ENCODE measurements at places on chromosomes 11 and 22. TPM values are rescaled to one million over a fixed set of nuclear protein-coding genes. Genes with fewer than 3 reads are reported as not detected.
A peak's percentile ranks its signal among the peaks of the same experiment; 100 is the strongest.

The PACSIN2 gene
- 64.0 TPM for total RNA-seq

The TCN1 gene
- not detected for total RNA-seq

The TREH gene
- not detected for total RNA-seq

The HBG1 gene
- not detected for total RNA-seq

DNA sequence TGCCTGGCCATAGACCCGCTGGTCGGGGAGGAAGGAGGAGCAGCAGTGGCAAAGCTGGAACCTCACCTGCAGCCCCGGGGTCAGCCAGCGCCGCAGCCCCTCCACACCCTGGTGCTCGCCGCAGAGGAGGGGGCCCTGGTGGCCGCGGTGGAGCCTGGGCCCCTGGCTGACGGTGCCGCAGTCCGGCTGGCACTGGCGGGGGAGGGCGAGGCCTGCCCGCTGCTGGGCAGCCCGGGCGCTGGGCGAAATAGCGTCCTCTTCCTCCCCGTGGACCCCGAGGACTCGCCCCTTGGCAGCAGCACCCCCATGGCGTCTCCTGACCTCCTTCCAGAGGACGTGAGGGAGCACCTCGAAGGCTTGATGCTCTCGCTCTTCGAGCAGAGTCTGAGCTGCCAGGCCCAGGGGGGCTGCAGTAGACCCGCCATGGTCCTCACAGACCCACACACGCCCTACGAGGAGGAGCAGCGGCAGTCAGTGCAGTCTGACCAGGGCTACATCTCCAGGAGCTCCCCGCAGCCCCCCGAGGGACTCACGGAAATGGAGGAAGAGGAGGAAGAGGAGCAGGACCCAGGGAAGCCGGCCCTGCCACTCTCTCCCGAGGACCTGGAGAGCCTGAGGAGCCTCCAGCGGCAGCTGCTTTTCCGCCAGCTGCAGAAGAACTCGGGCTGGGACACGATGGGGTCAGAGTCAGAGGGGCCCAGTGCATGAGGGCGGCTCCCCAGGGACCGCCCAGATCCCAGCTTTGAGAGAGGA is 11.9 kb downstream of the TMEM121B start:
- H3K4me1 ChIP-seq: peaks cover 16% of the 10 kb centered on the region
- H3K4me3 ChIP-seq: no peak overlapping the region
- no peaks in the 10 kb centered on the region for H3K36me3 ChIP-seq
- H3K27ac ChIP-seq: no peak overlapping the region
- peak; percentile 39 for DNase-seq

GRCh38 chr22:48973694-48974041 is 854.0 kb downstream of the BRD1 start:
- peaks cover 26% of the 10 kb centered on the region for H3K27me3 ChIP-seq
- H3K4me3 ChIP-seq: no peak overlapping the region
- H3K27ac ChIP-seq: no peak overlapping the region
- H3K36me3 ChIP-seq: no peaks in the 10 kb centered on the region
- DNase-seq: no peak
- H3K4me1 ChIP-seq: no peaks in the 10 kb centered on the region

DNA sequence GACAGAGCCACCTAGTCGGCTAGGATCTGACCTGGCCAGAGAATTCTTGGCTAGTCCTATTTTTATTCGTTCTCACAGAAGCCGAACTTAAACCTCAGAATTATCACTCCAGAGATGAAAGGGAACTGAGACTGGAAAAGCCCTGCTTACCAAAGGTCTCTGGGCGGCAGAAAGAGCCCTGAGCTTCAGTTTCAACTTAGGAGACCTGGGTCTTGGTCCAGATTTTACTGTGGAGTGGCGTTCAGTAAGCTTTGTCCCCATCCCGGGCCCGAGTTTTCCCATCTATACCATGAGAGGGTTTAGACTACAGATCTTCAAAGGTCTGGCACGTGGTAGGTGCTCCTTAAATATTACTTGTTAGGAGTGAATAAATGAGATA is 516 bp downstream of the NEU3 start:
- H3K4me1 ChIP-seq: peaks cover 15% of the 10 kb centered on the region
- no peaks in the 10 kb centered on the region for H3K27me3 ChIP-seq
- no peaks in the 10 kb centered on the region for H3K36me3 ChIP-seq

DNA sequence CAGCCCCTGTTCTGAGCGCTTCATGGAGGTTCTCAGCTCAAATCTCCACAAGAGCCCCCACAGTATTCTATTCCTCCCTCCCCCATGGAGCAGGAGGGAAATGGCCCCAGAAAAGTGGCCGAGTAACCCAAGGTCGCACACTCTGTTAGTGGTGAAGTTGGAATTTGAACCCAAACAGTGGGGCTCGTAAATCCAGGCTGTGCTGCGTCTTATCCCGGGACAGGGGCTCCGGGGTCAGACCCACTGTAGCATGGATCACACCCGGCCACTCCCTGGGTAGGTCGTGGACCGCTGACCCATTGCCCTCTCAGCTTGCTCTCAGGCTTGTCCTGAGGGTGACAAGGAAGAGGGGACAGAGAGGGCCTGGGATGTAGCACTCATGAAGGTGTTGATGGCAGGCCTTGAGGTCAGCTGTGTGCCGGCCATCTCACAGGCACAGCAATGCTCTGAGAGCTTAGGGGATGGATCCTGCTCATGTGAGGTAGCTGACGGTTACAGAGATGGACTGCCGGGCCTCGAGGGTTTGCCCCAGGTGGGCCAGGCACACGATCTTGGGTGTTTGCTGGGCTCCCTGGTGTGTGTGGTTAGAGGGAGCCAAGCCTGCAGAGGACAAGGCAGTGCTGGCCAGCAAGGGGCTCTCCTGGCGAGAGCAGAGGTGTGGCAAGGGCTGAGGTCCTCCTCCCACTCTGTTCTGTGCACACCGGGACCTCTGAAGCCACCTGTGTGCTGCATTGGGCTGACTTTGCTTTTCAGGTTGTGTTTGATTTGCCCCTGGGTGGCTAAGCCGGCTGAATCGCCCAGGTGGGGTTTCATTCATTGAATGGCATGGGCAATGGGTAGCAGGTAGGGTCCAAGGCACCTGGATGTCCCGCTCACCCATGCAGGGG is 2.3 kb upstream of the FGF19 start:
- no peaks in the 10 kb centered on the region for H3K4me1 ChIP-seq
- H3K4me3 ChIP-seq: no peak overlapping the region
- no peak overlapping the region for H3K27ac ChIP-seq
- H3K27me3 ChIP-seq: peaks cover 17% of the 10 kb centered on the region
- no peaks in the 10 kb centered on the region for H3K36me3 ChIP-seq

- H3K4me3 ChIP-seq: no peak overlapping the region
- DNase-seq: no peak
- no peak overlapping the region for H3K27ac ChIP-seq
- no peaks in the 10 kb centered on the region for H3K4me1 ChIP-seq
- H3K36me3 ChIP-seq: no peaks in the 10 kb centered on the region
These were observed 111.2 kb upstream of the CEP126 start for GRCh38 chr11:101803651-101804050.

DNA sequence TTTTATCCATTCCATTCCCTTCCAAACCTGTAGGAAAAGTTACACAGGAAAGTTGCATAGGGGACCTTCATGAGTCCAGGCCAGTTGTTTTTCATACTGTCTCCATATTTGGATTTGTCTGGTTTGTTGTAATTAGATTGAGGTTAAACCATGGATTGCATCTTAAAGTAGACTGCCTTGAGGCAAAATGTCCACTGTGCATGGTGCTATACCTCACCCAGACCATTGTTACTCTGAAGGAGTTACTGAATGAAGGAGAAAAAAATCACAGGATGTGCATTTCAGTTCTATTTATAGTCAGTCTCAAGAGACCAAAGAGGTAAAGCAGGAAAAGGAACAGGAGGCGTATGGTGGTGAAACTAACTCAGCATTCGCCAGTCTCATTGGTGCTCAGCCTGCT is 29.6 kb upstream of the L3MBTL2 start:
- peaks cover 14% of the 10 kb centered on the region for H3K36me3 ChIP-seq
- no peak for DNase-seq
- peaks cover 2% of the 10 kb centered on the region for H3K4me1 ChIP-seq
- no peak overlapping the region for H3K27ac ChIP-seq
- no peaks in the 10 kb centered on the region for H3K27me3 ChIP-seq
- H3K4me3 ChIP-seq: no peak overlapping the region

DNA sequence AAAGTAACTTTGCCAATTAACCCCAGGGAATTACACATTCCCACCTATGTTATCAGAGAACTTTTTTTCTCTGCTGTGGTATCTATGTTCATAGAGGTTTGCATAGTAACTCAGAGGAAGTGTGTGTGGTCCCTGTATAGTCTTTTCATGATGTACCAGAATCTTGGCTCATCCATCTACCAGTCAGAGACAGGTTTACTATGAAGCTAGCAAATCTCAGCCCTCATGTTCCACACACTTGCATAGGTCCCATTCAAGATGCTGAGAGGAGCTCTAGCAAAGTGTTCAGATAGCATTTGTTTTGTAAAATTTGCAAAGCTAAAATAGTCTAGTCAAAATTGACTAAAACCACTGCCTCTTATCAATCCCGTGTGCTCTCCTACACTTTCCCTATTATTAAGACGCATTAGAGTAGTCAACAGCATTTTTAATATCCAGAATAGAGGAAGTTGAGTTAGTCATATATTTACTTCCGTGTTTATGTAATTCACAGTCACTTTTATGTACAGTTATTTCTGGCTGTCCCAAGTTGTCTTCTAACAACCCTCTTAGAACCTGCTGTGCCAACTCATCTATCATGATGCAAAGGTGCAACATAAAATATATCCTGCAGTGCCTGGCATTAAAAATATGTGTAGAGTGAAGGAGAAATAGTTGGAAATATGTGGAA is 184.2 kb downstream of the FAM76B start:
- H3K4me1 ChIP-seq: no peaks in the 10 kb centered on the region
- H3K27me3 ChIP-seq: peaks cover 28% of the 10 kb centered on the region
- H3K27ac ChIP-seq: no peak overlapping the region
- H3K4me3 ChIP-seq: no peak overlapping the region
- no peaks in the 10 kb centered on the region for H3K36me3 ChIP-seq
- DNase-seq: no peak

DNA sequence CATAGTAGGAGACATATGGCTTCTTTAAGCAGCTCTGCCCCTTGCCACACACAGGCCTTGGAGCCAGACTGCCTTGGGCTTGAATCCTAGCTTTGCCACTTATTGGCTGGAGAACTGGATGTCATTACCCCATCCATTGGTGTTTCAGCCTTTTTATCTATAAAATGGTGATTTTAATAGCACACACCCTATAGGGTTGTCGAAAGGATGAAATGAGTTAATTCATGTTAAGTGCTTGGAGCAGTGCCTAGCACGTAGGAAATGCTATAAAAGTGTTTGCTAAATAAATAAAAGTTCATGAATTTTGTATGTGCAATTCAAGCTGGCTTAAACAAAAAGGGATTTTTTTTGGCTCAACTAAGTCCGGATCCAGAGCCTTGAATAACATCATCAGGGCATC is 120.7 kb downstream of the TIMP3 start:
- H3K4me1 ChIP-seq: no peaks in the 10 kb centered on the region
- no peaks in the 10 kb centered on the region for H3K36me3 ChIP-seq
- no peak overlapping the region for H3K27ac ChIP-seq
- peaks cover 7% of the 10 kb centered on the region for H3K27me3 ChIP-seq

DNA sequence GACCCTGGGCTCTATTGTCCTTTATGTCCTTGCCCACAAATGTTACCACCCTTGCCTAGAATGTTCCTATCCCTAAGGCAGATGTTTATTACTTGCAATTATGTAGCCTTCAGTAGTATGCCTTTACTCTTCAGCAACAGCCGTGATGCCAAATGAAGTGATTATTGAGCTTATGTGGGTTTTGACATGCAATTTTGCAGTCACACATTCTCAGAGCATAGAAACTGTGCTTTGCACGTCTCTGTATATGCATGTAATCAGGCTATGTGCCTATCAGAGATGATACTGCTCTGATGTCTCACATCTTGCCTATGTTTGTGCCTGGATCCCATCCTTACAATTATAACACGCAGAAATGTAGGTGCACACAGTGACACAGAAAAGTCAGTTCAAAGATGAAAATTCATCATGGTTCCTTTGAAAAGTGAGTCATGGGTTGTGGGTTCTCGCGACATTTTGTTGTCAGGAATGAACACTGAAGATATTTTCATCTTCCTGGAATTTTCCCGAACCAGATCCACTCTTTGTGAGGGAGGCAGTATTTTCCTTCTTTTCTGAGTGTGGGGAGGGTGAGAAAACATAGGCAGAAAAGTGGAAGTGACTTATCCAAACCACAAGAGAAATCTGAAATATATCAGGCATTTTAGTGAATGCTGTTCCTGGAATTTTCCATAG is 81.1 kb downstream of the BMAL1 start:
- no peak overlapping the region for H3K27ac ChIP-seq
- no peak for DNase-seq
- no peaks in the 10 kb centered on the region for H3K27me3 ChIP-seq
- no peak overlapping the region for H3K4me3 ChIP-seq

Data from natural killer cell treated with Interleukin-12 subunit alpha and Interleukin-12 subunit beta and Interleukin-15 and Interleukin-18, amount 100 ng/mL, for 72 hours (primary cell).